AG08396 (cell line): ENCODE measurements at places on chromosomes 7 and 10.

DNA sequence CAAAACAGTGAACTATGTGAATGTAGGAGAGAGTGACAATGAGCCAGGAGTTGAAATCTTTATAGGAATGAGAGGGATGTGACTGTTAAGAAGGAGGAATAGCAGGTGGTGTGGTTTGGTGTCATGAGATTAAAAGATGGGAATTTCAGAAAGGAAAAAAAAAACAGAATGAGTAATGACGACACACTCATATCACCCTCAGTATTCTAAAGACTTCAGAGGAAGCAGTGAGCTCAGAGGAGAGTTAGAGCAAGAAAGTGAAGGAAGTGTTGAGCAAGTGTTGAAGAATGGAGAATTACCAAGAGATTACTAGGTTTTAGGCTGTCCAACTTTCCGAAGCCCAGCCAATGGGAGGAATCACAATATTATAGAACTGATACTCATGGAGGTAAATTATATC, 220.5 kb upstream of the HGF start:
- peak; percentile 15 for DNase-seq

GRCh38 chr10:63977329-63977923, 456.2 kb downstream of the REEP3 start:
- peak; percentile 40 for DNase-seq

- DNase-seq, result no peak
These were observed 715.2 kb upstream of the GRM3 start for GRCh38 chr7:85928500-85928899.

- peak; percentile 79 for DNase-seq
These were observed at the start of gene SGCE for GRCh38 chr7:94655848-94656657. SGCE (minus strand) TSS chr7:94656133; CDS start chr7:94656098, 35 bp downstream.

- no peak for DNase-seq
These were observed 102.6 kb upstream of the PFKP start for GRCh38 chr10:2964632-2965296.

GRCh38 chr10:50271564-50272250, 20.4 kb upstream of the ASAH2 start:
- DNase-seq, result no peak

GRCh38 chr7:47574482-47575329, 7.2 kb downstream of the TNS3 start:
- DNase-seq, result no peak

- DNase-seq, result no peak
These were observed 12.5 kb downstream of the NUDCD3 start for GRCh38 chr7:44477938-44478337.

- DNase-seq, result no peak
These were observed 276.2 kb downstream of the WDR11 start for GRCh38 chr10:121127151-121127906.

- DNase-seq, result no peak
These were observed 97.2 kb downstream of the SLC25A13 start for GRCh38 chr7:96224685-96225084.

GRCh38 chr7:76359111-76359977, 553 bp upstream of the YWHAG start:
- DNase-seq, result peak; percentile 97

DNA sequence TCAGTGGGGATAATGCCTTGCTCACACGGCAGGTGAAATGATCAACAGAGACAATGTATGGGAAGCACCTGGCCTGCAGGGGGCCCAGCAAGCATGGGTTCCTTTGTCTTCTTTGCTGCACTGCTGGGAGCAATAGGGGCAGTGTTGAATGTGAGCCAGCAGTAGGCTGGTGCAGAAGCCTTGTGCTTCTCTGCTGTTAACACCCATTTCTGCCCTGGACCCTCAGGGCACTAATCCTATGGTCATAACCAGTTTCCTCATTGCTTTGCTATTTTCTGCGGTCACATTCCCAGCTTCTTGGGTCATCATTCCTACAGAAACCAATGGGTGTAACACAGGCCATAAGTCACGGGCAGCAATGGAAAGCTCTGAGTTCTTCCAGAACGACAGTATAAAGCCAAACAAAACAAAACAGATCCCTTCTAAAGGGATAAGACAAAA, 10.9 kb upstream of the LGI1 start:
- DNase-seq, result peak; percentile 64

- DNase-seq, result no peak
These were observed 42.8 kb downstream of the AP5Z1 start for GRCh38 chr7:4818000-4818794.

DNA sequence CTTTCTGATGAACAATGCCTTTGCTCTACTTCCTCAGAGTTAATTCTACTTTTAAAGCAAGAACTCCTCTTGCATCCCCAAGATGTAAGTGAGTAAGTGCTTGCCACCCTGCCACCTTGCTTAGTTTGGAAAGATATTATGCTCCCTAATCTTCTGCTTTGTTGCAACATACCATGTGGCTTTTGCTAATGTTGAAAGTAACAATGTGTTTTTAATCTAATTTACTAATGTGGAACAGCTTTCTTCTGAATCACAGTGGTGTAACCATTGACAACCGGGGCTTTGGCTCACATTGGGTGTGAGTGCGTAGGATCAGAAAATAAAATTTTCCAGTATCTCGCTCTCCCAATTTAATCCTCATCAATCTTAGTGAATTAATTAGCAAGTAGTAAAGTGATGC, 254.1 kb upstream of the PTER start:
- DNase-seq, result no peak

GRCh38 chr10:2760736-2761135, 306.6 kb upstream of the PFKP start:
- DNase-seq, result no peak

DNA sequence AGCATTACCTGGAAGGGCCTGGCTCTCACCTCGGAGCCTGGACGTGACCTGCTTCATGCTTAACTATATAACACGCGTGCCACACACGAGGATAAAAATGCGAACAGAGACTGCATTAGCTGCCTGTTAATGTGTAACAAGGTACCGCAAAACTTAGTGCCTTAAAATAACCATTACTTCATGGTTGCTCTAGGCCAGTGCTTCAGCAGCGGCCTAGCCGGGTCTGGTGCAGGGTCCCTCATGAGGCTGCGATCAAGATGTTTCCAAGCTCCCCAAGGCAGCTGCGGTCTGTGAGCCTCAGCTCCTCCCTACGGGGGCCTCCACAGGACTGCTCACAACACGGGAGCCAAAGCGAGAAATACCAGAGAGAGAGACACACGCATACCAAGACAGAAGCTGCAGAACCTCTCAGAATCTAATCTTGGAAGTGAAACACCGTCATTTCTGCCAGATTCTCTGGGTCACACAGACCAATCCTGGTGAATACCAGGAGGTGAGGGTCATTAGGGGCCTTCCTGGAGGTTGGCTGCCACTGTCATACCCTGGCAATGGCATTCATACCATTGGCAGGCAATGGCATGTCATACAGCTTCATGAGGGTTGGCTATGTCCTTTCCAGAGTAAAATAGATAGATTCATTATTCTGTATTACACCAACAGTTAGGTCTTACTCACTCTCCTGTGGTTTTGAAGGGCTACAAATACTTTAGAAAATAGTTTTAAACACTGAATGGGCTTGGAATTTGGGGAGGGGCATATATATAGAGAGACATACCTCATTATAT, 94.5 kb downstream of the HIPK2 start:
- no peak for DNase-seq

GRCh38 chr7:92691578-92691977, 101.4 kb upstream of the FAM133B start:
- DNase-seq, result no peak

DNA sequence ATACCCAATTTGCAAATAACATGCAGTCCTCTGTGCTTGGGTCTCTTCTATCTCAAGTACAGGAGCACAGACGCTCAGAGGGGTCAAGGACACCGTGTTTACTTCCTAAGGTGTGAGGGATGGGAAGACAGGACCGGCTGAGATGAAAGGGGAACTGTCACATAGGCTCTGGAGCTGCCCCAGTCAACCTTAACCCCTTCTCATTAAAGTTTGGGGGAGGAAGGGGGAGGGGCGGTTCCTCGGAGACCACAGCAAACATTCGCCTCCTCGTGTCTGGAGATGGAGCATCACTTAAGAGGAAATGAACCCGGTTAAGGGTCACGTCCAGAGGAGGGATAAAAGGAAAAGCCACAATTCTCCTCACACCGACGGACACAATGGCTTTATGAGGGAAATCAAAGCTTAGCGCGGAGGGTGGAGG, 1.1 kb downstream of the SH3PXD2A start:
- DNase-seq, result peak; percentile 36

GRCh38 chr7:139328375-139328774, 12.8 kb upstream of the FMC1 start:
- DNase-seq, result peak; percentile 64

DNA sequence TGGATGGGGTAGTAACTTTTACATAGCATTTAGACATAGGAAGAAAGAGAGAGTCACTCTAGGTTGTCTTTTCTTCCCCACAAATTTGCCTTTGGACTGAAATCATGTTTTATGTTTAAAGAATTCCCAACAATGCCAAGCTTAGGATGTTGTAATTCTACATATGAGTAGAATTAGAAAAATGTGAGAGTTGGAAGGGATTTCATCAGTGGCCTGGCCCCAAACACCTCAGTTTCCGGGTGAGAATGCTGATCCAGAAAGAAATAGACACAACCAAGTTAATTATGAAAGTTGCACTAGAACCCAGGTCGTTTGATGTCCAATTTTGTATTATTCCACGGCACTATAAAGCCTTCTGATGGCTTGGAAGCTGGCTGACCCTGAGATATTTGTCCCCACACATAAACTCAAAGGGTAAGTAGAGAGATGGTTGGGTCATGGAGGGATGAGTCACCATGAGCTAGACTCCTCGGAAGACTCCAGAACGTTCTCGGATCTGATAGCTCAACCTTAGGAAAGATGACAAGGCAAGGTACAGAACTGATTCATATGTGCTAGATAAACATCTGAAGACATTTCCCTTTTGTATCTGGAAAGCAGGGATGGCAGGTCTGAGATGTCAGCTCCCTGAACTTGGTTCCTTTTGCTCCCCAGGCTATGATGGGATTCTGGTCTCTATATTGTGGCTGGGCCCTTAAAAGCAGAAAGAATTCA, 48.8 kb upstream of the SLC35B4 start:
- peak; percentile 30 for DNase-seq

DNA sequence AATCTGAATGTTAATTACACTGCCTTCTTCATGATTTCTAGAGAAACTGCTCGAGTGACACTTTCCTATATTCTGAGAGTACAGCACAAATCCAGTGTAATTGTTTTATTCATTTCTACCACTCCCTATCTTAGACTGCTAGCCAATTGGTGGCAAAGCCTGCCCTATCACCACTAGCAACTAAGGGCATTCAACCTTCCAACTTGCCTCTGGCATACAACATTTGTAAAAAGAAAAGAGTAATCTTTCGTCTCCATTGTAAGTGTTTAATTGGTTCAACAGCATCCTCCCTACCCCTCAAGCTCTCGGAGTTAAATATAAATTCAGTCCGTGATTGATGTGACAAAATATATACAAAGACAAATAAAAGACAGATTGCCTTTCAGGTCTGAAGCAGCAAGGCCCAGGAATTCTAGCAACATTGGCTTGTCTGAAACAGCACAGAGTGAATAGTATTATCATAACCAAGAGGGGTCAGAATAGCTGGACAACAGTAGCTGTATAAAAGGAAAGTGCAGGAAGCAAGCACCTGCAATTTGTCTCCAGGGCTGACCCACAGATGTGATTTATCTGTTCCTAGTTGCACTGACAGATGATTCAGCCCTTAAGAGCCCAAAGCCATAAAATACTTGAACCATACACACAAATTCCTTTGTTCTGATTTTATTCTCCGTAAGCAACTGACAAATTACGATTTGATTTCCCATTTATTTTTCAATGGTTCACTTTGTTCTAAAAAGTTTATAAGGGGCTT, 47.6 kb upstream of the ANKRD1 start:
- no peak for DNase-seq

GRCh38 chr7:30761214-30762156, 9.6 kb downstream of the INMT start:
- no peak for DNase-seq

DNA sequence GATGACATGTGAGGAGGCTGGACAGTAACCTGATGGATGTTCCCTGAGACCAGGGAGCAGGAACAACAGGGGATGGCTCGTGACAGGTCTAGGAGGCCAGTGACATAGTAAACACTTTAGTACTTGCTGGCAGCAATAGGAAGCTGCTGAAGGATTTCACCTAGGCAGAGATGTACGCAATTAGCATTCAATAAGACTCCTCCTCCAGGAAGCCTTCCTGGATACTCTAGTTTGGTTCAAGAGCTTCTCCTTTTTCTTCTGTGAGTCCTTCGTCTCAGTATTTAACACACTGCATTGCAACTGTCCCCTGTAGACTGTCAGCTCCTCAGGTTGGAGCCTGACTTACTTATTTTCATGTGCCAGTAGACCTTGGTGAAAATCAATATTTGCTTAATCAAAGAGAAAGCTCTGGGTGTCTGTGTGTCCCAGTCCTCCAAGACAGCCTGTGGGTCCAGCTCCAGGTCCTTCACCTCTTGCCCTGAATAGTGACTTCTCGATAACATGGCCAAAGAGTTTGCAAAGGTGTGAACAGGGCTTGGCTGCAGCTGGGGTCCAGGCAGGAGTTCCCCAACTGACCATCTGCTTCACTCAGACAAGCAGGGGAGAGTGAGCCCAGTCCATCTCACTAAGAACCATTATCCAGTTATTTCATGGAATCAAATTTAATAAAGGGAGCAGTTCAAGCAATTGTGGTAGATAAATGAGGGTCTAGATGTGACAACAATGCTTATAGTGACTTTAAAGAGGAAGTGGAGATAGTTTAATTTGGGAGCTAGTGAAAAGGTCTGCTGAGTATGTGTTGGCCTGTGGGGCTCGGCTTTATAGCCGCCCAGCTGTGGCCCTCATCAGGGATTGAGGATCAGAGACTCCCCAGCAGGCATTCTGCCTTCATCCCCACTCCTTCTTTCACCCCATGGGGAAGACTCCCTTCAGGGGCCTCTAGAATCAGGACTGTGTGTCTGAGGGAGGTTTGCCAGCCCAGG, 9.4 kb downstream of the TMEM273 start:
- no peak for DNase-seq

DNA sequence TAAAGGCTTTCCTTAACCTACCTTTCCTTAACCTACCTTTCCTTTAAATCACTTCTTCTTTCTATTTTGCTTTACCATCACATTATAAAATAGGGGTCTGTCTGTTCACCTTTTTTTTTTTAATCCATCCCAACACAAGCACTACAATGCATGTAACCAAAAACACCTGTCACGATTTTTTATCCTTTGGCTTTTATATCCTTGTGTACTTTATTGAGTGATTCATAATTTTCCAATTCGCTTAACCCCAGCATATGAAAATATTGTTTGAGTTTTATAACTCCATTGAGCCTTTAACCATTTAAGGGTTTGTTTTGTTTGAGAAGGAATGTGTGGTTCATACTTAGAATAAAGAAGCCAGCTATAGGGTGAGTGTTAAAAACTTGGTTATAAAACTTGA, 132.2 kb downstream of the CHRM2 start:
- DNase-seq, result no peak

GRCh38 chr7:34849163-34849960, 187.9 kb downstream of the DPY19L1 start:
- no peak for DNase-seq
